ENCODE measurements at places on chromosomes 12 and 14. TPM values are rescaled to one million over a fixed set of nuclear protein-coding genes. Genes with fewer than 3 reads are reported as not detected.

GRCh38 chr12:103369929-103370328, 125.8 kb downstream of the C12orf42 start:
- no peaks in the 10 kb centered on the region for H3K36me3 ChIP-seq
- no peak overlapping the region for H3K4me3 ChIP-seq
- no peak overlapping the region for H3K27ac ChIP-seq
- H3K27me3 ChIP-seq = no peaks in the 10 kb centered on the region
- no peak for DNase-seq

PIWIL1 gene
- total RNA-seq = not detected

GRCh38 chr14:74980398-74980730, 22.4 kb upstream of the EIF2B2 start:
- no peak overlapping the region for H3K4me3 ChIP-seq
- no peak for DNase-seq

DNA sequence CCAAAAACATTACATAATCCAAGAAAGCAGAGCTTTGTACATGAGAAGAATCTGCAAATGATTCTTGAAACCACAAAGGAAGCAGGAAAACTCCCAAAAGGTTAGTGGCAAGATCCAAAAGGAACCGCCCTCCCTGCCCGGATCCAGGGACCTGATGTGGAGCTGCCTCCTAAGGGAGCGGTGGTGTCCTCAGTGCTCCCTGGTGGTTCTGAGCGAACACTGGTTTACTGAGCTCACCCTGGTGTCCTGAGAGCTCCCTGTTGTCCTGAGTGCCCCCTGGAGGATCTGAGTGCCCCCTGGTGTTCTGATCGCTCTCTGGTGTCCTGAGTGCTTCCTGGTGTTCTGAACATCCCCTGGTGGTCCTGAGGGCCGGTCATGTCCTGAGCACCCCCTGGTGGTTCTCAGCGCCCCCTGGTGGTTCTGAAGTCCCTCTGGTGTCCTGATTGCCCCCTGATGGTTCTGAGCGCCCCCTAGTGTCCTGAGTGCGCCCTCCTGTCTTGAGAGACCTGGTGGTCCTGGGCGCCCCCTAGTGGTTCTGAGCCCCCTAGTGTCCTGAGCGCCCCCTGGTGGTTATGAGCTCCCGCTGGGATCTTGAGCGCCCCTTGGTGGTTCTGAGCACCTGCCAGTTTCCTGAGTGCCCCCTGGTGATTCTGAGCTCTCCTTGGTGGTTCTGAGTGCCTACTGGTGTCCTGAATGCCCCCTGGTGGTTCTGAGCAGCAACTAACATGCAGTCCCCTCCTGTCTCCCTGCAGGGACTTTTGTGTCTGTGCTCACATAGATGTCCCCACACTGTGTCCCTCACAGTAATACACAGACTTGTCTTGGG, 891.1 kb downstream of the TMEM121 start:
- no peak overlapping the region for H3K27ac ChIP-seq
- H3K27me3 ChIP-seq = peaks cover 17% of the 10 kb centered on the region
- H3K4me1 ChIP-seq = peaks cover 17% of the 10 kb centered on the region
- DNase-seq = peak; percentile 100
- no peaks in the 10 kb centered on the region for H3K36me3 ChIP-seq
- H3K4me3 ChIP-seq = no peak overlapping the region

DNA sequence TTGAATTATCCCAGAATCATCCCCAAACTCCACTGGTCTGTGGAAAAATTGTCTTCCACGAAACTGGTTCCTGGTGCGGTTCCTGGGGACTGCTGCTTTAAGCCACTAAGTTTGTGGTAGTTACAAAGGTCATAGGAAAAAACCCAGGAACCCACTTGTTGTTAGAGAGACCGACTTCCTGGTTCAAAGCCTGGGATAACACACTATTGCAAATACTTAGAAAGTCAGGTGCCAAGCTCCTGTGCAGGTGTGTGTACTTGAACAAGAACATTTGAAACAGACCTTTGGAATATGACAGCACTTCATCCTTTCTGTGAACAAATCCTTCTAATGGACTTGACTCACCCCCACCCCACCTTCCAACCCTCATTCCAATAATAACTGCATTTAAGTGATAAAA, 519.6 kb downstream of the GLT1D1 start:
- DNase-seq = no peak
- no peaks in the 10 kb centered on the region for H3K27me3 ChIP-seq
- H3K27ac ChIP-seq = no peak overlapping the region
- H3K4me3 ChIP-seq = no peak overlapping the region
- no peaks in the 10 kb centered on the region for H3K36me3 ChIP-seq

FSCB gene
- total RNA-seq = not detected

- no peak overlapping the region for H3K4me3 ChIP-seq
- H3K27me3 ChIP-seq = peaks cover 14% of the 10 kb centered on the region
- H3K36me3 ChIP-seq = peaks cover 1% of the 10 kb centered on the region
- no peak for DNase-seq
- no peaks in the 10 kb centered on the region for H3K4me1 ChIP-seq
- no peak overlapping the region for H3K27ac ChIP-seq
Observed at GRCh38 chr14:101556566-101557320, 4.6 kb upstream of the DIO3 start.

GRCh38 chr14:104304451-104305351, 166.3 kb downstream of the KIF26A start:
- H3K4me1 ChIP-seq = no peaks in the 10 kb centered on the region
- no peaks in the 10 kb centered on the region for H3K27me3 ChIP-seq

DNA sequence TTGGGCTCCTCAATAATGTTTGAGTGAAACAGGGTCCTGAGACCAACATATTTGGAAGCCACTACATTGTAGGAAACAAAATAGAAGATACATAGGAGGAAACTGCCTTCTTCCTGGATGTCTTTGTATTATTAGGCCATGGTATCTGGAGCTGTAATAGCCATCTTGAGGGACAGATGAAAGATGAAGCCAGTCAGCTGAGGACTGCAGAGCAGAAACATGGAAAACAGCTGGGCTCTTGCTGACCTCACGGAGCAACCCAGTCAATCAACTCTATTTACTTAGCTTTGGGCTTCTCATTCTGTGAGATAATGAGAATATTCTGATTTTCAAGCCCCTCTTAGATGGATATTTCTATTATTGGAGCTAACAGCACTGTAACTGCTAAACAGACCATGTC, 962.4 kb downstream of the BCL11B start:
- no peak overlapping the region for H3K27ac ChIP-seq
- peaks cover 2% of the 10 kb centered on the region for H3K36me3 ChIP-seq
- H3K27me3 ChIP-seq = no peaks in the 10 kb centered on the region
- H3K4me3 ChIP-seq = no peak overlapping the region
- DNase-seq = no peak
- H3K4me1 ChIP-seq = peaks cover 5% of the 10 kb centered on the region

DNA sequence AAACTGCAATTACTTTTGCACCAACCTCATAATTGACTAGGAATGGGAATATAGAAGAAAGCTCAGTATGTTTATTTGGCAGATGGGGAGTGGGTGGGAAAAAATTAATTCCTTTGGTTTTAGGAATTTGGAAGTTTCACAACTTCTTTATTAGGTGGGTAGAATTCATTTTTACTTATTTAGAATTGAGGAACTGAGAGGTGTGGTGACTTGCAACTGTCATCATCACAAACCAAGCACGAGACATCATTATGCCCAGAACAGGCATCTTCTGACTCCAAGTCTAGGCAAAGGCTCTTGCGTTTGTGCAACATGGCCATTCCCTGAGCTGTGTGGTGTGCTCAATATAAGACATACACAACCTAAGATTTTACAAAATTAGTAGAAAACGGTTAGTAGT, 380.0 kb downstream of the ATP23 start:
- no peaks in the 10 kb centered on the region for H3K36me3 ChIP-seq
- H3K27me3 ChIP-seq = no peaks in the 10 kb centered on the region
- H3K4me3 ChIP-seq = no peak overlapping the region
- H3K4me1 ChIP-seq = no peaks in the 10 kb centered on the region
- H3K27ac ChIP-seq = no peak overlapping the region

GRCh38 chr14:76117789-76118484, 33.8 kb upstream of the GPATCH2L start:
- H3K27ac ChIP-seq = no peak overlapping the region
- no peak for DNase-seq
- H3K4me3 ChIP-seq = no peak overlapping the region
- H3K27me3 ChIP-seq = peaks cover 13% of the 10 kb centered on the region
- no peaks in the 10 kb centered on the region for H3K36me3 ChIP-seq

DNA sequence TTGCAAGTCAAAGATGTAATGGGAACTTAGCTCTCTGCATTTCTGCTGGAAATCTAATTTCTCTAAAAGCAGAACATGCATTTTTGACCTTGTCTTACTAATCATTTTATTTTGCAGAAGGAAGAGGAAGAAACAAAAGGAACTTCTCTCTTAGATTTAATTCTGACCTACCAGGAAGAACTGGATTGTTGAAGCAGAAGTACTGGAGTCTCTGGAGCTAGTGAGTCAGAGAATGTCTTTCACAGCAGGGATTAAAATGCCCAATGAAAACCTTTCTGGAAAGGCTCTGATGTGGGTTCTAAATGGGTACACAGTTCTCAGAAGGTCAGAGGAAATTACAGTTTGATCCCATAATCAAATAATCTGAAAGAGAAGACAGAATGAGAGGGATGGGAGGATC, 70.8 kb upstream of the GNG2 start:
- no peak overlapping the region for H3K4me3 ChIP-seq
- H3K27me3 ChIP-seq = peaks cover 28% of the 10 kb centered on the region
- no peak for DNase-seq

DNA sequence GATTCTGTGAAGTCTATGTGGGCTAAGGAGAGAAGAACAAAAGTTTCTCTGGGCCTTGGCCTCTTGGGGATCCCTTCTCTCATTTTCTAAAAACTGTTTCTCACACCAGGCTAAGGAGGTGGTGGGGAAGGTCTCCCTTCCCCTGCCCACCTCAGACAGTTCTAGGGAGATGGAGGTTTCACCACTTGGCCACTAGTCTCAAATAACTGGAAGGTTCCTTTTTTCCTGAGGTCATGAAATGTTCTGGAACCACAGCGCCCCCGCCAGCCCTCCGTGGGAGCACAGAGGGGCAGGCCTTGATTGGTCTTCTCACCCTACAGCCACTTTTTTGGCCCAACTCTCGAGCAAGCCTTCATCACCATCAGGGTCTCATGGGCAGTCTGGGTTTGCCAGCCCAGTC, 12.6 kb downstream of the C12orf43 start:
- H3K4me3 ChIP-seq = no peak overlapping the region
- no peaks in the 10 kb centered on the region for H3K4me1 ChIP-seq
- peaks cover 5% of the 10 kb centered on the region for H3K36me3 ChIP-seq
- H3K27me3 ChIP-seq = no peaks in the 10 kb centered on the region

DNA sequence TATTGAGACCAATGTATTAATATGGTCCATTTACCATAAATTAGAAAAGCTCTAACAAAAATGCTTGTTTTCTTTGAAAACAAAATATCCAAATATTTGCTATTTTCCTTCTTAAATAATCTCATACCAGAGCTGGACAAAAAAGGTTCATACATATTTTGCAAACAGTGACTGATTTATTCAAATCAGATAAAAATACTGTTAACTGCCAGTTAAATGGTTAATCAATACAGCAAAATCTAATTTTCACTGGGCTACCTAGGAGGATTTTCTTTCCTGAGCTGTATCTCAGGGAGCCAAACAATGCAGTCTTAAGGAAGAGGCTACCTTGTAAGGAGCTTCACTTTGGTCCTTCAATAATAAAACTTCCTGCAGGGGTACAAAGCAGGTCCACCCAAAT, 2.0 kb downstream of the FERMT2 start:
- H3K4me3 ChIP-seq = peak overlapping the region; percentile 91
- H3K27ac ChIP-seq = no peak overlapping the region
- peaks cover 58% of the 10 kb centered on the region for H3K27me3 ChIP-seq

DNA sequence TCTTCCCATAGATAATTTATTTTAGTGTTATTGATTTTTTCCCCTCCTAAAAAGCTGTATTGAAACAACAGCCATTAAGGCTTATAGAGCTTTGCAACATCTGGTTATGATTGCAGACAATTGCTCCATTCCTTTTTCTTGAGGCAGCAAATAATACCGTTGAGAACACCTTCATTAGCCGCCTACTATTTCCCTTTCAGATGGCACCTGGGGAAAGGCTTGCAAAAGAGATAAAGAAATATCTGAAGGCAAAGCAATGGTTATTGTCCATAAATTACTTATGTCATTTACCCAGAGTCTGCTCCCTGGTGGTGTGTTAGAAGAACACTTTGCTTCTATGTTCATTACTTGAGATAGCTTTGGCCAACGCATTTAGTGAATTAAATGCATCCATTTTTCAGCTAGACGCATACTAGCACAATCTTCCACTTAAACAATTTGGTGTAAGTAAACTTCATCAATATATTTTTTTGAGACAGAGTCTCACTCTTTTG, 377.8 kb downstream of the KCNH5 start:
- no peaks in the 10 kb centered on the region for H3K4me1 ChIP-seq
- no peak overlapping the region for H3K4me3 ChIP-seq
- H3K36me3 ChIP-seq = no peaks in the 10 kb centered on the region
- DNase-seq = no peak
- H3K27me3 ChIP-seq = no peaks in the 10 kb centered on the region

GRCh38 chr14:87994974-87995373, 2.0 kb upstream of the GALC start:
- peak overlapping the region; percentile 99 for H3K4me3 ChIP-seq
- H3K27me3 ChIP-seq = no peaks in the 10 kb centered on the region
- DNase-seq = peak; percentile 79
- peak overlapping the region; percentile 99 for H3K27ac ChIP-seq
- peaks cover 87% of the 10 kb centered on the region for H3K4me1 ChIP-seq
- H3K36me3 ChIP-seq = peaks cover 2% of the 10 kb centered on the region

GRCh38 chr14:62654641-62655040, 390.6 kb downstream of the KCNH5 start:
- H3K27me3 ChIP-seq = no peaks in the 10 kb centered on the region
- H3K36me3 ChIP-seq = no peaks in the 10 kb centered on the region
- no peak for DNase-seq
- H3K27ac ChIP-seq = no peak overlapping the region
- no peaks in the 10 kb centered on the region for H3K4me1 ChIP-seq

- H3K36me3 ChIP-seq = no peaks in the 10 kb centered on the region
- H3K4me3 ChIP-seq = no peak overlapping the region
- H3K4me1 ChIP-seq = peaks cover 24% of the 10 kb centered on the region
- no peak for DNase-seq
- no peaks in the 10 kb centered on the region for H3K27me3 ChIP-seq
Observed at GRCh38 chr14:68624541-68625220, 168.2 kb downstream of the ZFP36L1 start.

LRP1 gene
- total RNA-seq = 4.8 TPM

GRCh38 chr12:68240975-68241374, 12.4 kb downstream of the IL22 start:
- H3K4me1 ChIP-seq = peaks cover 54% of the 10 kb centered on the region
- peak overlapping the region; percentile 85 for H3K4me3 ChIP-seq
- H3K36me3 ChIP-seq = peaks cover 6% of the 10 kb centered on the region
- peak overlapping the region; percentile 74 for H3K27ac ChIP-seq
- H3K27me3 ChIP-seq = peaks cover 24% of the 10 kb centered on the region

Data from activated T-cell treated with anti-CD3 and anti-CD28 coated beads, Interleukin-2, amount 50 U/mL, for 72 hours (primary cell).